Stimulated activated CD4-positive, alpha-beta T cell treated with anti-CD3 and anti-CD28 coated beads, Interleukin-1b, Interleukin-23, amount 100 ng/mL, for 1 hour (primary cell): ENCODE measurements at places on chromosomes 4 and X.

- no peak for DNase-seq
Measured at GRCh38 chr4:140800666-140801065, 44.5 kb upstream of the TBC1D9 start.

DNA sequence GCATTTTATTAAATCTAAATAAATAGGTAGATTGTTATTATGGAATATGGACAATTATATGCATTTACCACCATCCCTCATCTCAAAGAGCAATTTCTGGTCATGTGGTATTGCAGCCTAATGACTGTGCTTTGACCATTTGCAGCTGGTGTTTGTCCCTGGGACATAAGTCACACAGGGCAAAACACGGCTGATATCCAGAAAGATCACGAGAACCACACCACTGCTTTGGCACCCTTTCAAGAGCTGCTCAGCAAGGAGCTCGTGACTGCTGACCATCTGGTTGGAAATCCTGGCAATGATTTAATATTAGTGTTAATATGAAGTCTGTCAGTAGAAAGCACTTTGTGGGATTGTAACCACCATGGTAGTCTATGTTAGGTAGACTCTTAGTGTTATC lies 545.0 kb downstream of the GBA3 start:
- no peak for DNase-seq

- no peak for DNase-seq
Measured at GRCh38 chrX:115047181-115047580, 29.8 kb upstream of the IL13RA2 start.

DNA sequence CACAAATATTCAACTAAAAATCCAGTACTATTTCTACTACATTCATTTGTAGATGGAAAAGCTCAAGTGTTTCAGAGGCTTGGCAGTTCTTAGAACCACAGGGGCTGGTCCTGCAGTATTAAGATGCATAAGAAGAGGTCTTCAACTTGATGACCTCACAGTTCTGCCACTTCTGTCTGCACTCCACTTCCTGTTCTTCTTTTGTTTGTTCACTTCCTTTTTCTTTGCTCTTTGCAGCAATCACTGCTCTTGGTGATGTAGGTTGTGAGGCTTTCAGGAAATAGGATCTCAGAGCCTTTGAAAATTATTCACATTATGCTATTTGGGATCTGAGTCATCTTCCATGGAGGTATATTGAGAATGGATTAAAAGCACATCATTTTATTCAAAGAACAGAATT lies 602.0 kb upstream of the CPEB2 start:
- DNase-seq: no peak

- DNase-seq: no peak
Measured at GRCh38 chrX:69066021-69066757, 99.1 kb downstream of the PJA1 start.

GRCh38 chrX:120372667-120373370 lies 10.9 kb downstream of the ATP1B4 start:
- no peak for DNase-seq

GRCh38 chrX:11269996-11270395 lies 23.2 kb upstream of the AMELX start:
- DNase-seq: no peak

- DNase-seq: no peak
Measured at GRCh38 chr4:143701365-143701764, 890 bp upstream of the FREM3 start.

DNA sequence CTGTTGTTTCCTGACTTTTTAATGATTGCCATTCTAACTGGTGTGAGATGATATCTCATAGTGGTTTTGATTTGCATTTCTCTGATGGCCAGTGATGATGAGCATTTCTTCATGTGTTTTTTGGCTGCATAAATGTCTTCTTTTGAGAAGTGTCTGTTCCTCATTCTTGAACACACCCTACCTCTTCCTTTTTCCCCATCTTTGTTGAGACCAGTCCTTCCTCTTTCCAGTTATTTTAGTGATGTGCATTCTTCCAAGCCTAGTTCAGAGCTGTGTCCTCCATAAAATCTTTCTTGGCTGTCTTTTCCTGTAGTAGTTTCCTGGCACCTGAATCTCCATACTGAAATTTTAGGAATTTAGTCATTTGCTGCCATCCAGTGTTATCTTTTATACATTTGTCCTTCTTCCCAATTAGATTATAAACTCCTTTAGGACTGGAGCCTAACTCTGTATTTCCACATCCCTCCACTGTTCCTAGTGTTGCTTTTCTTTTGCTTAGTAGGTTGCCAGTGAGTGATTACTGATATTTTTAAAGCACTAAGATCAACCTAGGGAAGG lies 11.4 kb downstream of the FHIP1A start:
- DNase-seq: no peak

DNA sequence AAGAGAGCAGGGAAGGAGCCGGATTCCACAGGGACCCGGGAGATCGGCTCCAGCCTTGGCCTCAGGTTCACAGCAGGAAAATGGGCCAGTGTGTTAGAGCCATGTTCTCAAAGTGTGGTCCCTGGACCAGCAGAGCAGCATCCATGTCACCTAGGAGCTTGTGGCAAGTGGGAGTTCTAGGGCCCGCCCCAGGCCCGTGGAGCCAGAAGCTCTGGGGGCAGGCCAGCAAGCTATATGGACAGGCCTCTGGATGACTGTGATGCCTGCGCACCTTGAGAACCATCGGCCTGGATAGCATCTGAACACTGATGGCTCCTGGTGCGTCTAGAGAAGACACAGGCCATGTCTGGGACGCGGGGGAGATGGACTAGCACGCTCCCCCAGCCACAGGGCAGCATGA lies 33.7 kb downstream of the SH3TC1 start:
- DNase-seq: no peak

DNA sequence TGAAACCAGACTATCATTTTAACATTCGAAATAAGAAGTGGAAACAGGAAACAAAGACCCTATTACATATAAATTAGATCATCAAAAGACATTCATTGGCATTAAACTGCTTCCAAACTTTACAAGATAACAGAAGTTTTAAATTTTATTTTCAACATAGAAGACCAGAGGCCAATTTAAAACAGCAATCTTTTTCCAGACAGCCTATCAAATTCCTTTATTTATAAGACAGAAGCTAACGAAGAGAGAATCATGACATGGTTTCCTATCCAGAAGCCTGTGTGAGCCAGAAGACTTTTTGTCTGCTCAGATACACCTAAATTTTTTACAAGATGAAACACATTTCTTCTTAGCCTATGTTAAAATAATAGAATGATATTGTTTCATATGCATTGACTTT lies 291.9 kb downstream of the PPP3CA start:
- DNase-seq: no peak

DNA sequence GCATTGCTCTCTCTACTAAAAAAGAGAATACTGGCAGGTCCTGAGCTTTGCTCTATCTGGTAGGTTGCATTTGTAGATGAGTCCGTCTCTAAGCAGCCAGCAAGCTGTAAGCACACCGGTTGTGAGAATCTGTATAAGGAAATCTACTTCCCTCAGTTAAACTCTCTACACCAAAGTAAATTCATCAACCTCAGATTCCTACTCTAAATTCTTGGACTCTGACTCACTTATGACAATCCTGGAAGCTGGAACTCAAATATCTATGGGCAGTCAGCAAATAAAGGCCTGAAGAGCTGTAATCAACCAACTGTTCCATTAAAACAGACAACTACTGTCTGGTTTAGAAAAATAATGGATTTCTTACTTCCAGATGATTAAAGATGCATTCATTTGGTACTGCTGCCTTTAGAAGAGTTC lies 37.9 kb downstream of the FAT1 start:
- no peak for DNase-seq

- no peak for DNase-seq
Measured at GRCh38 chr4:186604124-186604807, 48.9 kb upstream of the MTNR1A start.

GRCh38 chr4:108834835-108835384 lies 72.1 kb upstream of the ETNPPL start:
- DNase-seq: no peak

DNA sequence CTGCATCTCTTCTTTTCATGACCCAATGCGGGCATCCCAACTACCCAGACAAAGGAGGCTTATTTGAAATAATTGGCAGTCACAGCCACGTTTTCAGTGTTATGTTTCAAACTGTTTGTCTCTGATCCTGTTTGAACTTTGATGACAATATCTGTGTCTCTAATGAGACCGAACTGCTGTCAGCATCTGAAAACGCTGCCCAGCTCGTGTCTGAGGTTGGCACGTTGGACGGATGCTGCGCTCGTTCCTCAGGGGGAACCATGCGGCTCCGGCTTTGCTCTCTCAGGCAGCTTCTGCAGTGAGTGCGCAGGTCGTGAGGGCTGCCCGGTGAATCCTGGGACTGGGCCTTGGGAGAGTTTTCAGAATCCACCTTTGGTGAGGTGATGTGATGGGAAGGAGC lies 58.4 kb upstream of the SORBS2 start:
- no peak for DNase-seq

GRCh38 chr4:128880662-128881061 lies 71.2 kb downstream of the JADE1 start:
- no peak for DNase-seq

DNA sequence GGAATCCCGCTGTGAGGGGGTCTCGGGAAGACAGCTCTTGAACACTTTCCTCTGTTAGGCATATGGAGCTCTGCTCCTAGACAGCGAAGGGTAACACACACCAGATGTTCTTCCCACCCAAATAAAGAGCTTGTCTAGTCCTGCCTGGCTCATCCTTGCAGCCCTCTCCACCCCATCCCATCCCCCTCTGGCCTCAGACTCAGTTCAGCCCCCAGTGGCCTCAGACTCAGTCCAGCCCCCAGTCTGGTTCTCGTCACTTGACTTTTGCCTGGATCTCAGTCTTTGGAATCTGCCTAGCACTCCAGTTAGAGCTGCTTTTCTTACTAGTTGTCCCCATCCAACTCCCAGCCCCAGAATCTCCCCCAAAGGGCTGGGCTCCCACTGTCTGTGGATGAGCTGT lies 14.9 kb downstream of the RAB33A start:
- DNase-seq: no peak

DNA sequence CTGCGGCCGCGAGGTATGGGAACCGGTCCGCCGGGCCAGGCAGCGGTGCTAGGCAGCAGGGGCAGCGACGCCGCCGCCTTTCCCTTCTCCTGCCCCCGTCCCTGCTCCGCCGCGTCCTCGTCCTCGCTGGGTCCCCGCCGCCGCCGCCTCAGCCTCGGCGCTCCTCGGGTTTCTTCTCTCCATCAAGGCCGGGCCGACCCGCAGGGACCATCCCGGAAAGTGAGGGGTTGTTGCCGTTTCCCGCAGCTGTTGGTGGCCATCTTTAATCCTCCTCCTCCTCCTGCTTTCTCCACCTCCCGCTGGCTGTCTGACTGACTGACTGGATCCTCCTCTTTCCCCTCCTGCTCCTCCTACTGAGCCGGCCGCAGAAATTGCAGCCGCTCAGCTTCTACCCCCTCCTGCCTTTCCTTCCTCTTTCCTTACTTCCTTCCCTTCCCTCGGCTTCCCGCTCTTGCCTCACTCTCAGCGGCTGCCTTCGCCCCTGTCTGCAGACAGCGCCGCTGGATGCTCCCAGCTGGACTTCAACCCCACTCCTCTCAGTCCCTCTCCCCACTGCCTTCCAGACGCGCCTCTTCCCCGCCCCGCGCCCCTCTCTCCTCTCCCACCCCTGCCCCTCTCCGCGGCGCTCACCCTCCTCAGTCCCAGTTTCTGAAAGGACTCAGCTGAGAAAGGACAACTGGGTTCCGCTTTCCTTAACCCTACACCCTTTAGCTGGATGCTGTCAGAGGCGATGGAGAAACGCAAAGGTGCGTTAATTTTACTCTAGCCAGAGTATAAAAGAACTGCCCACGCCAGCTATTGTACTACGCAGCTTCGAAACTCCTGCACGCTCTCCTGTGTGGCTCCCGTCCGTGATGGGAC lies at the start of gene WDFY3:
TSS of gene WDFY3 (minus strand) at position 309 of the 861 bp plus-strand sequence. CDS start 106,099 bp downstream, outside the sequence.
- no peak for DNase-seq

DNA sequence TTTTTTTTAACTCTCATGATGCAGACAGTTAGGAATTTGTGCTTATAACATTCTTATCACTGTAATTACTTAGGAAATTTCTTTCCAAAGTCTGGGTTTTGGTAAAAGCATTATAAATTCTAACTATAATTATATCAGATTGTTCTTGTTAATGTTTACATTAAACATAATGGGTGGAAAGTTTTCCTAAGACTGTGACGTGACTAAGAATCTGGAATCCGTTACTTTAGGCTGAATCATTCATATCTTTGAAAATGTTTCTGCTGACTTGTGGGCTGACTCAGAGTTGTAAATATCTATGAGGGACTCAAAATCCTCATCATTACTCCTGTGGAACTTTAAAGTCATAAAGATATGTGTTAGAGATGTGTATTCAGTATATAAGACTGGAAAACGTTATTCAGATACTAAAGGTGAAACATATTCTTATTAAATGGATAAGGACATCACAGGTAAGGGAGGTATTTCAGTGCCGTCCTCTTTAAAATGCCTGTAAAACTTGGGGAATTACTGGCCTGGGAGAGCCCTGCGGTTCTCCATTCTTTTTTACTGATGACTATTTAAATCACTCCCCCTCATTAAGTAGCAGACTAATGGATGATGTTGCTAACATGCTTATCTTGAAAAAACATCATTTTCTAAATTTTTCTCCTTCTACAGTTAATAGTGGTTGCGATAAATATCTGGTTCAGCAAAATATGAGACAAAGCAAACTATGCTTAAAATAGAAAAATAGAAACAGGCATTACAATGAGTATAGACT lies 159.0 kb downstream of the DCLK2 start:
- DNase-seq: no peak

GRCh38 chr4:40940756-40941155 lies 191.0 kb downstream of the NSUN7 start:
- DNase-seq: no peak

DNA sequence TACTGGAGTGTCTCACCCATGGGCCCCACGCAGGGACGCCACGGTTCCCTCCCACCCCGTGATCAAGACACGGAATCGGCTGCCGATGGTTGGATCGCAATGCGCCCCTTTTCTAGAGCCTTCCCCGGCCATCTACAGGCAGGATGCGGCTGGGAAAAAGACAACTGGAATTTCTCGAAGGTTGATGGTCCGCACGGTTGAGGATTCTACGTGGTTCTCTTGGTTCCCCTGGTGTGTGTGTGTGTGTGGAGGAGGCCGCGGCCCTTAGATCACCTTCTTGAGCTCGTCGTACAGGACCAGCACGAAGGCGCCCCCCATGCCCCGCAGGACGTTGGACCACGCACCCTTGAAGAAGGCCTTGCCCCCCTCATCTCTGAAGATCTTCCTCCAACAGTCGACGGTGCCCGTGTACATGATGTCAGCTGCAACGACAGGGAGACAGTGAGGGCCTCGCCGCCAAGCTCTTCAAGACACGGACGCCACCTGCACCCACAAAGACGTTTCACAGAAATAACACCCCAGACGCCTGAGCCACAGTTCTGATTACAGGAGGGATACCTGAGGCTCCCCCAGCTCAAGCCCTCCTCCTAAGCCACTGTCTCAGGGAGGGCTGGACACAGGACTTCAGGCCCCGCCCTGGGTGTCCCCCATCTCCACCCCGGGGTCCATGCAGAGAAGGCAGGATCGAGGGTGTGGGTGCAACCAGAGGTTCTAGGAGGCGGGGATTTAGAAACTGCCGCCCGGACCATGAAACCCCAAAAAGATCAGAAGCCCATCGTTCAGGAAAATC lies 5.4 kb downstream of the SLC25A6 start:
- no peak for DNase-seq
